ENCODE measurements at places on chromosomes 1 and 21.
A peak's percentile ranks its signal among the peaks of the same experiment; 100 is the strongest.

- no peak for DNase-seq
Observed at GRCh38 chr1:31390071-31390470, 17.2 kb upstream of the FABP3 start.

DNA sequence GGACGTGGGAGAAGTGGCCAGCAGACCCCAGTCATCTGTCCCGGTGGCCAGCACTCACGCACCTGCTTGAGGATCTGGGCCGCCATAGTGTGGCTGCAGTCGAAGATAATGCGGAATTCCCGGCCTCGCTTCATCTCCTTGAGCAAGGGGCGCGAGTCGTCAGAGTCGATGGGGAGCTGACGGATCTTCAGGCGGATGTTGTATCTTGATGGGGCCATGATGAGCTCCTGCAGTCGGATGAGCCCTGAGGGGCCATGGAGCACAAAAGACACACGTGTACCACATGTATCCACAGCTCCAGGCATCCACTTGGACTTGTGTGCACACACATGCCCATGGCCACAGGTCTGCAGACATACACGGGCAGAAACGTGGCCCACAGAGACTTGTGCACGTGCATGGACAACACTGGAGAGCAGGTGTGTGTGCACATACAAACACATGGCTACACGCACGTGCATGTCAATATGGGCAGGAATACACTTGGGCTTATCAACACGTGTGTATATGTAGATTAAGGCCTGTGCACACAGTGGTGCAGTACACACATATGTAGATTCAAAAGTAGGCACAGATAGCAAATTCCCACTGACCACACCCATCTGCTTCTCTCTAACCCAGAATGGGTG, 162.1 kb downstream of the GRIK3 start:
- DNase-seq = no peak

- no peak for DNase-seq
Observed at GRCh38 chr21:17658931-17659330, 46.2 kb upstream of the BTG3 start.

DNA sequence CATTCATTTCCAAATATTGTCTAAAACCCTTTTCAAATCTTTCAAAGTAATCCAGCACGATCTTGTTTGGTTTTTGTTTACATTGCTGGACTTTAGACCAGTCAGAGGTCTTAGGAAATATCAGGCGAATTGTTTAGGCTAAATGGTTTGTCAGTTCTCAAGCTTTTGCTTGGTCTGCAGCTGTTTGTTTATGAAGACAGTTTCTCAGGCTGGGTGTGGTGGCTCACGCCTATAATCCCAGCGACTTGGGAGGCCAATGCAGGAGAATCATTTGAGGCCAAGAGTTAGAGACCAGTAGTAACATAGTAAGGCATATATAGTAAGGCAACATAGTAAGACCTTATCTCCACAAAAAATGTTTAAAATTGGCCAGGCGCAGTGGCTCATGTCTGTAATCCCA, 77.5 kb downstream of the DNTTIP2 start:
- no peak for DNase-seq

DNA sequence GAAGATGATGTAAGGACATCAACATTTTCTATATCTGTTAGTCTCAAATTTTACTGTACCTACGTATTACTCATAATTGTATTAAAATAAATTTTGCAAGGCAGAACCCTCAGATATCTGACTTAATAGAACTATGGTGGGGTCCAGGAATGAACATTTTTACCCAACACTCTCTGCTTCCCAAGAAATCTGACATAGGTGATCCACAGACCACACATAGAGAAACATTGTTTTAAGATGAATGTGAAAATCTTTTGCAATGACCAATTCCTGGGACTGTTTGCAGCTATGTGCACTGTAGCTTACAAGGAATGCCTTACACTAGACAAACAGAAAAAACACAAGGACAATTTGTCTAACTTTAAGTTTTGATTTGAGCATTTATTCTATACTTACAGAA, 645.6 kb upstream of the ADGRL2 start:
- no peak for DNase-seq

GRCh38 chr1:237709355-237709754, 181.4 kb downstream of the ZP4 start:
- no peak for DNase-seq

GRCh38 chr1:207822124-207822601, 70.3 kb downstream of the CD46 start:
- no peak for DNase-seq

DNA sequence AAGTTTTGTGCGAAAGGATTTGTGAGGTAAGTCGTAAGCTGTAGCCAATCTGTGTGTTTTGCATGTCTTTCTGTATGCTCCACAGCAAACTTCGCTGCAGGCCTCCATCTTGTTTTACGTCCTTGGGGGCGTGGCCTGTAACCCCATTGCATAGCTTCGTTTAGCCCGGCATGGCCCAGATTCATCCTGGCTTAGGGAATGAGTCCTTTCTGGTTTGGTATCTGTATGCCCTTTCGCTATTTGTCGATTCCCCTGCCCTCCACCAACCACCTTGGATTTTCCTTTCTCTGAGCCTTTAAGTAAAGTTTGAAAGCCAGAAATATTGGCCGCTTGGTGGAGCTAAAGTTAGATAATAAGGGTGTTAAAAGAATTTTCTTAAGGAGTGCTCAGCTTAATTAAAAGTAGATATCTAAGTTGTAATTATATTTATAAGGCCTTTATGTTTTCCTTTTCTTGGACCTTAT, 1.1 kb downstream of the THEM4 start:
- DNase-seq = no peak

GRCh38 chr1:197465528-197466327, 197.7 kb downstream of the CRB1 start:
- no peak for DNase-seq

DNA sequence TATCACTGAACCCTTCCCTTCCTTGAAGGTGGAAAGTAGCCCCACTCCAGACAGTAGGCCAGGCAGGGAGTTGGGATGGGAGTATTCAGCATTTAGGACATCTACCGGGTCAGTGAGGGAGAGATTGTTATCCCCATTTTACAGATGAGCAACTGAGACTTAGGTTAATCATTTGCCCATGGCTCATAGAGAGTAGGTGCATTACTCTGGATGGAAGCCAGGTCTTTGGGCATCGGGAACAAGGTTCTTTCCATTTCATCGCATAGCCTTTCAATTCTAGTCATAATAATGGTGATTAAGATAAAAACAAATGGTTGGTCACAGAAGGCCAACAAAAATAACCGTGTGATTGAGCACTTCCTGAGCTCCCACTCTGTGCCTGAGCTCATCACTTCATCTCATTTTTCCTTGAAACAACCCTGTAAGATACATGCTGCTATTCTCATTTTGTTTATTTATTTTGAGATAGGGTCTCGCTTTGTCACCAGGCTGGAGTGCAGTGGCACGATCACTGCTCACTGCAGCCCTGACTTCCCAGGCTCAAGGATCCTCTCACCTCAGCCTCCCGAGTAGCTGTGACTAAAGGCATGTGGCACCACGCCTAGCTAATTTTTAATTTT, 64.8 kb downstream of the NAV1 start:
- no peak for DNase-seq

- DNase-seq = no peak
Observed at GRCh38 chr1:84700070-84700469, 9.8 kb upstream of the SSX2IP start.

- DNase-seq = peak; percentile 84
Observed at GRCh38 chr1:176880955-176881595, 283.4 kb downstream of the ASTN1 start.

DNA sequence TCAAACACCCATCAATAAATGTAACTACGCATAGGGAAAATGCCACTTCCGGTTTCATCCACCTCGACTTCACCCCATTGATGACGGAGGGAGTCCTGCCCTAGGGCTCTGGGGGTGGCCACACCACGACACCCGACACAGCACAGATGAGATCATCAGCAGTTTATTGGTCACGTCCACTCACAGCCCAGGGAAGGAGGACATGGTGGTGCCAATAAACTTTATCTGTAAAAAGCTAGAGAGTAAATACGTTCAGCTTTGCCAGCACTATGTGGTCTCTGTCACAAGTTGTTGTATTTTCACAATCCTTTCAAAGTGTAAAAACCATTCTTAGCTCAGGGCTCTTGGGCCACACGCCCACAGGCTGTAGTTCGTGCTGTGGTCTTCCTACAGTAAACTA, 16.3 kb downstream of the SETD4 start:
- DNase-seq = no peak

DNA sequence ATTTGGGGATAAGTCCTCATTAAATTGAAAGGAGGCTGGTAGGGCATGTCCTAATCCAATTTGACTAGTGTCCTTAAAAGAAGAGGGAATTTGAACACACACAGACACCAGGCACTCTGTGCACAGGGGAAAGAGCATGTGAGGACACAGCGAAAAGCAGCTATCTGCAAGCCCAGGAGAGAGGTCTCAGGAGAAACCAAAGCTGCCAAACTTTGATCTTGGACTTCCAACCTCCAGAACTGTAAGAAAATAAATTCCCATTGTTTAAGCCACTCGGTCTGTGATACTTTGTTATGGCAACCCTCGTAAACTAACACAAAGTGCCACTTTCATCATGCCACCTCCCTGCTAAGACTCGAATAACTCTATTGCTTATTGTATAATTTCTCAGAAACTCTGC, 13.8 kb downstream of the PLA2G4A start:
- DNase-seq = no peak

- DNase-seq = peak; percentile 37
Observed at GRCh38 chr1:110675060-110675791, 486 bp upstream of the KCNA3 start.

DNA sequence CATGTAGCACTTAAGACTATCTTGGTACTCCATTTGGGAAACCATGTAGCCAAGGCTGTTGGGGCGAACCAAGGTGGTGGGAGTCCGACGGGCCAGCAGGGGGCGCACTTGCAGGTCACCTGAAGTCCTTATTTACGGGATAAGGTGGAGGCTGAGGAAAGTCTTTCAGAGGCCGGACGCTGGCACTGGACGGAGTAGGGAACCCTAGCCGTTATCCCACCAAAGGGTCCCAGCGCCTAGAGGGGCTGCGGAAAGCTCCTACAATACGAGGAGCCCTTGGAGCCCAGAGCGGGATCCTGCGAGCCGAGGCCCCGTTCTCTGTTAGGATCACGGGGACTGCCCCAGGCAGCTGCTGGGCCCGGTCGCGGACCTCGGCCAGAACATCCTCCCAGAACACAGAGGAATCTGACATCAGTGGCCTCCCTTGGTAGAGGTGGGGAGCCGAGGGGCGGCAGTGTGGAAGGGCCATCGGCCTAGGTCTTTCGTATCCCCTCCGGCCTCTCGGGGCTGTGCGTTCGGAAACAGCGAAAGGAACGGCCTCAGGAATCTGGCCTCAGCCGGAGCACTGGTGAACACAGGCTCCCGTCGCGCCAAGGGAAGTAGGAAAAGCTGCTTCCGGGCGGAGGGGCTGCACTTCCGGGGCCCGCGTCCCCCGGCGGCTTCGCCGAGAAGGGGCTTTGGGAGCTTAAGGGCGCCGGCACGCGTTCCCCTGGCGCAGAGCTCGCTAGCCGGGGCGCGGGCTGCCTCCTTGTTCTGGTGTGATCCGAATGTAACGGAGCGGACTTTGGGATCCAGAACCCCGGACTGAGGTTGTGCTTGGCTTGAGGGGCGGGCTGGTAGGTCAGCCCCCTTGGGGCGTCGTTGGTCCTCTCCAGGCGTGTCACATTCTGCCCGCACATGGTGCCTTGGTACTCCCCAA, 29.9 kb upstream of the RPTN start:
- DNase-seq = peak; percentile 56

DNA sequence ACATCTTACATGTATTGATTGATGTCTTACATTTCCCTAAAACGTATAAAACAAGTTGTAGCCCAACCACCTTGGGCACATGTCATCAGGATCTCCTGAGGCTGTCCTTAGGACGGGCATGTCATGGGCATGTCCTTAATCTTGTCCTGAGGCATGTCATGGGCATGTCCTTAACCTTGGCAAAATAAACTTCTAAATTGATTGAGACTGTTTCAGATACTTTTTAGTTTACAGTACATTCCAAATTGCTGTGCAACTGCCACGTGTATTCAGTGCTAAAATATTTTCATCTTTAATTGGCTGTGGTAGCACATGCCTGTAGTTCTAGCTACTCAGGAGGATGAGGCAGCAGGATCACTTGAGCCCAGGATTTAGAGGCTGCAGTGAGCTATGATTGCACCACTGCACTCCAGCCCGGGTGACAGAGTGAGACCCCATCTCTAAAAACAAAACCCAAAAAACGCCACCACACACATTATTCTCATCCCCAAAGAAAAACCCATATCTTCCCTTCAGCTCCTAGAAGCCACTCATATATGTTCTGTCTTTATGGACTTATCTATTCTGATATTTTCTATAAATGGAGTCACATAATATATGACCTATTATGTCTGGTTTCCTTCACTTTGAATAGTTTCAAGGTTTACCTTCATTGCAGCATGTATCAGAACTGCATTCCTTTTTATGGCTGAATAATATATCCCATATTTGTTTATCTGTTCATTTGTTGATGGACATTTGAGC, 96.0 kb upstream of the BTG3 start:
- DNase-seq = no peak

DNA sequence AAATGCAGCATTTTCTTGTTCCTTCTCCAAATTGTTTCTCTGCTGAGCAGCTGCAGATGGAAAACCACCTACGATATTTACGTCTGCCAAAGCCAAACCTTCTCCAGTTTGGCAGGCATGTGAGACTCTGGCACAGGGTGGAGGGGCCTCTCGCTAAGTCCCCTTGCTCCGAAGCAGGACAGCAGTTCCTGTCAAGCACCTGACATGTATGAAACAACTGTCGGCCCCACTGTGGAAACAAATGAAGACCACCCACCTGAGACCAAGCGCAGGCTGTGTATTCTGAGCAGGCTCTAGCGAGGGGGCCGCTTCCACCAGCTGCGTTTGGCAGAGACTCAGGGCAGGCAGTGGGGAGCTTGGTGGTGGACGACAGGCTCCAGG, 74.7 kb downstream of the RIPK4 start:
- DNase-seq = no peak

- no peak for DNase-seq
Observed at GRCh38 chr1:151222130-151222529, 23.8 kb downstream of the PIP5K1A start.

DNA sequence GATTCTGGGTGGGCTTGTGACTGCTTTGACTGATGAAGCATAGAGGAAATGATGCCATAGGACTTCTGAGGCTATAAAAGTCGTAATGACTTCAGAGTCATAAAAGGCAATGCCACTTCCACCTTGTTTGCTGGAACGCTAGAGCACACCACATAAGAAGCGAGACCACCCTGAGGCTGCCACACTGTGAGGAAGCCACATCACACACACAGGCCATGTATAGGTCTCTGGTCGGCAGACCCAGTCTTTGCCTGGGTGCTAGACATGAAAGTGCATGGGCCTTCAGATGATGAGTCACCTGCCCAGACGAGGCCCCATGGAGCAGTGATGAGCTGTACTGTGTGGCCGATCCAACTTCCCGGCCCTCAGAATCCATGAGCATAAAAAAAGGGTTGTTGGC, 14.2 kb upstream of the KANK4 start:
- DNase-seq = peak; percentile 48

Measured in kidney (tissue), 22 donors.